NCI-H1092 treated with DMSO at 0.1 percent for 48 hours (cell line): ENCODE measurements at places on chromosomes 11 and 22.

DNA sequence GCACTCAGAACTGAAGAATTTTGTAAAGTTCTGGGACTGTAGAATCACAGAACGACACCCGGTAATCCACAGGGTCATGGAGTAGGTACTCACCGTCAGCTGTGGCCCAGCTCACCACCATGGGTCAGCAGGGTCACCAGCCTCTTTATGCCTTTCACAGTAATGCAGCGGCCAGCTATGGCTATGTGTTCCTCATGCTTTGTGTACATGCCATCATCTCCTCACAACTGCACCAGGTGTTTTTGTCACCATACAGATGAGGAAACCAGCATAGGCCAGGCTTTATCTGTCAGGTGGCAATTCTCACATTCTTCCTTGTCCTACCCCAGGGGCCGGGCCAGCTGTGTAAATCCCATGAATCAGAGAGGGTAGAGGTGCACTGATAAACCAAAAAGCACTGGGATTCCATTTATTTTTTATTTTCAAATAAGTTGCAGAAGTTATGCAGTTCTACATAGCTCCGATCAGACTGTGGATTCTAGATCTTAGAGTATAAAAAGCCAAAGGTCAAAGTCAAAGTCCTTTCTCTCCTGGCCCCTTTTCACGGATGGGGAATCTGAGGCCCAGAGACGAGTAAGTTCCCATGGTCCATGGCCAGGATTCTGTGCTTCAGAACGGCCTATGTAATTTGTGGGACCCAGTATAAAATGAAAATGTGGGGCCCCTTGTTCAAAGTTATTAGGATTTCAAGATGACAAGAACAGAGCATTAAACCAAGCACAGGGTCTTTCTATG lies 17.5 kb downstream of the TSKU start:
- DNase-seq = no peak

- DNase-seq = no peak
Measured at GRCh38 chr22:31646186-31647019, 15.6 kb downstream of the PISD start.

- DNase-seq = no peak
Measured at GRCh38 chr22:29206372-29207242, 911 bp downstream of the EMID1 start.

- no peak for DNase-seq
Measured at GRCh38 chr11:31960126-31960525, 130.7 kb upstream of the RCN1 start.

- no peak for DNase-seq
Measured at GRCh38 chr11:14424096-14424495, 65.1 kb upstream of the RRAS2 start.
